Fibroblast of skin of left biceps (primary cell): ENCODE measurements at places on chromosomes 4 and X.

GRCh38 chrX:25016938-25017598 is 1.3 kb upstream of the ARX start:
- no peak for DNase-seq

GRCh38 chr4:123073650-123074049 is 151.3 kb upstream of the NUDT6 start:
- no peak for DNase-seq

- no peak for DNase-seq
Measured at GRCh38 chr4:184011826-184012380, 106.8 kb downstream of the STOX2 start.

- no peak for DNase-seq
Measured at GRCh38 chr4:30901461-30902451, 181.6 kb downstream of the PCDH7 start.

DNA sequence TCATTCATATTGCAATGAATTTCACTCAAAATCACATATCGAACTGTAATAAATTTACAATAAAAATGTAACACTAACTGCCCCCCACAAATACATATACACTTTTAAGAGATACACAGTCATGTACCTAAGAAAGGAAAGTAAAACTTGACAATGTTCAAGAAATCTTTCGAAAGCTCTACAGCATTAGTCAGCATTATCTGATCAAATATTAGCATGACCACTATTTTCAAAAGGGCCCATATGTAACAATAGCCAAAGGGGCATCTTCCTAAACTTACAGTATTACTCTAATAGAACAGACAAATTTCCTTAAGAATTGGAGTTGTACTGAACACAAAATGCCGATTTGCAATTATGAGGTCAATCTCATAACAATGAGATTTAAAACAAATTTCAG is 51.8 kb downstream of the STX18 start:
- no peak for DNase-seq

DNA sequence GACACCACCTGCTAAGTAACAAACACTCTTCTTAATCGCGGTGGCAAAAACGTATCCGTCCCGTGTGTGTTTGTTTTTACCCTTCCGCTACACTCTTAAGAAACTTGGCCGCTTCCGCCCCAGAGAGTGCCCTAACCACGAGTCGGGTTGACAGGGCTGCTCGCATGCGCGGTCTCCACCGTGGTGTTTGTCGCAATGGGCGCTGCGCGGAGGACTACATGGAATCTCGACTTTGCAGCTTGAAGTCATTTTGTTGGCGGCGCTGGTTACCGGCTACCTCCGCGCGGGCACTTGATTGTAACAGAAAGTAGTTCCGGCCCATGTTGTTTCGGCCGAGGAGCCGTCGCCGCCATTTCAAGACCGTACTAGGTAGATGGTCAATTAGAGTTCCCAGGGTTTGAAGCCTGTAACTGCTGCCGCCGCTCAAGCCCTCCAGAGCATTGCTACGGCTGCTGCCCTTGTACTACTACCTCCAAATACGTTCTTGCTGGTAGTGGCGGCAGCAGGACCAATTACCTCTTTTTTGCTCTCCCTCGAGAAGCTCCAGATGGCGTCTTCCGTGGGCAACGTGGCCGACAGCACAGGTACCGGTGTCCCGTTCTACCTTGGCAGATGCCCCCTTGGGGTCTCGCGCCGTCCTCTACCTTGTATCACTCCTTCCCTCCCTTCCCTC is at the start of gene OGT:
Gene OGT, plus strand, starts transcription at position 352 of the 673 bp plus-strand sequence. Its CDS starts 196 bp downstream, at position 548.
- peak; percentile 94 for DNase-seq

- DNase-seq = no peak
Measured at GRCh38 chr4:108830509-108831244, 67.8 kb upstream of the ETNPPL start.

DNA sequence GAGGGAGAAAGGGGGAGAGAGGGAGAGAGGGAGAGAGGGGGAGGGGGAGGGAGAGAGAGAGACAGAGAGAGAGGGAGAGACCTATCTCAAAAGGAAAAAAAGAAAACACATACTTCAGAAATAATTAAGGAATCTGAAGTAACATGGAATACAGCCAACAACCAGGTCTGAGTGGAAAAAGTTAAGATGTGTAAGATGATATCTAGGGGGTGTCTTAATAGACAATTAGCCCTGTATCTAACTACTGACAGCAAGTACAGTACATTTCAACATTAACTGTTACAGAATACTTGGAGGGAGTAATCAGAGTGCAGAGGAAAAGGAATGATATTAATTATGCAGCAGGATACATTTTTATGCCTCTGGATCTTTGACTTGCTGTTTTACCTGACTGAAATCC is 22.4 kb downstream of the NUP54 start:
- DNase-seq = no peak

DNA sequence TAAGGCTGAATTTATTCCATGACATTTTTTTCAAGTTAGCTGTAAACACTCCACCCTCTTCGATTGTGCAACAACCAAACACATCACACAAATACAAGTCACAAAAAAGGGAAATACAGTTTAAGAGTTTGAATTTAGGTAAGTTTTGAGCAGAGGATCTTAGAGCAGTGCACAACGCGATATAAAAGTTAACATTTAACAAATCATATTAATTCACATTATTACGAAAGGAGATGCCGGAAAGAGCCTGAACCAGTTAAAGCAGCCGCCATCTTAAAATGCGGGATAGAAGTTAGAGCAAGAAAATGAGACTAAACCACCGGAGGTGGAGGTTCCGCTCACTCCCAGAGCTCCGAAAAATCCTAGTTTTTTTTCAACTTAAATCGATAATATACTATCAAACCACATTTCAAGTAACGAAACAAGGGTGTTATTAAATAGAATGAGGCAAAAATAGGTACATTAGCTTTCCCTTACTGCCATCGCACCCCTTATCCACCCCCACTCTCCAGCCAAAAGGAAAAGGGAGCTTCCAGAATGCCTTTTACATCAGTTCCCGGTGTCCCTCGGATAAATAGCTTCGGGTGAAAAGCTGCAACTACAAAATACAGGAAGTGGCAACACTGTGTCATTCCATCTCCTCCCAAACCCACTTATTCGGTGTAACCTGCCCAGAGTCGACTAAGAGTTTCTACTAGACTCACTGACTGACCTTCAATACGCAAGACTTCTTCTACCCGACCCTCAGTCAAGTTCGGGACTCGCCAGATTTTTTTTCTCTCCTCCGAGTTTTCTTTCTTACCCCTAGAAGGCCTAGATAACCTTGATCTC is 1.9 kb downstream of the UBE2D3 start:
- peak; percentile 35 for DNase-seq

DNA sequence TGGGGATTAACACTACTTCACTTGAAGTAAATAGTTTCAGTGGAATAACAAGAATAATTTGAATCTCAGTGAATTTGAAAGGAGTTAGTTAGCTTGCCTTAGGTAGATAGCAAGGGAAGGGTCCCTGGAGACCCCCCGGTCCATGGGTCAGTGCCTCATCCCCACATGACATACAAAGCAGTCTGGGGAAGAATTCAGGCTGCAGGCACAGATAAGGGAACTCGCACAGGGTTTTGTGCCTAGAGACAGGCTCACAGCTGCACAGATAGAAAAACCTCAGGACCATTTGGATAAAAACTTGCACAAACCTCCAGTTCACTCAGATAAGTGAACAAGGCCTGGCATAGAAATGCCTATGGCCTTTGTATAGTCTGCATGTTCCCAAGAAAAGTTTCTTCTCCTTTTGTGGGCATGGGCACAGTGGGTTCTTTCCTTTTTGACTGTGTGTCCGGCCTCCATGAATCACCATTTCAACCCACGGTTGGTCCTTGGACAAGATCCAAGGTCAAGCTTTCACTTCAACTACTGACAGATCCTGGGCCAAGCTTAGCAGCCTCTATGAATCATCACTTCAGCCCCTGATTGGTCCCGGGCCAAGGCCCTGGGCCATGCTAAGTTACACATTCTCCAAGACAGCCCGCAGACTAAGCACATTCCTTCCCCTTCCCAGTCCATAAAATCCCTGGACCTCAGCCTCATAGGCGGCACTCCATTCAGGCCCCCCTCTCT is 108.3 kb upstream of the KLHL4 start:
- peak; percentile 18 for DNase-seq

GRCh38 chr4:139202991-139203390 is 26.0 kb upstream of the ELF2 start:
- no peak for DNase-seq

DNA sequence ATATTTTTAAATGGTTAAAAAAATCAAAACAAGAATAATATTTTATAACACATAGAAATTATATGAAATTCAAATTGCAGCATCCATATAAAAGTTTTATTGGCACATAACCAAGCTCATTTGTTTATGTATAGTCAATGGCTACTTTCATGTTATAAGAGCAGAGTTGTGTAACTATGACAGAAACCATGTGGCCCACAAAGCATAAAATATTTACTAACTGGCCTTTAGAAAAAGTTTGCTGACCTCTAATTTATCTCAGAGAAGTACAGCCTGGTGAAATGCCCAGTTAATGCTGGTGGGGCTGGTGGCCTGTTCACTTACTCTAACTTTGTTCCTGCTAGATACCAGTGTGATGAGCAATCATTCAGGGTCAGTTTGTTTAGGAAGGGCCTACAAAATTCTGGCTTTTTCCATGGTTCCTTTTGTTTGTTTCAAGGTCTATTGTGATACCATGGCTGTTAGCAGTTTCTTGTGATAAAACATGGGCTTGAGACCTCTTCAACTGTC is 104.6 kb downstream of the PPP1R2C start:
- DNase-seq = no peak

- no peak for DNase-seq
Measured at GRCh38 chr4:170169699-170170098, 79.9 kb upstream of the AADAT start.

GRCh38 chrX:41326431-41326830 is 7.5 kb upstream of the DDX3X start:
- DNase-seq = no peak

DNA sequence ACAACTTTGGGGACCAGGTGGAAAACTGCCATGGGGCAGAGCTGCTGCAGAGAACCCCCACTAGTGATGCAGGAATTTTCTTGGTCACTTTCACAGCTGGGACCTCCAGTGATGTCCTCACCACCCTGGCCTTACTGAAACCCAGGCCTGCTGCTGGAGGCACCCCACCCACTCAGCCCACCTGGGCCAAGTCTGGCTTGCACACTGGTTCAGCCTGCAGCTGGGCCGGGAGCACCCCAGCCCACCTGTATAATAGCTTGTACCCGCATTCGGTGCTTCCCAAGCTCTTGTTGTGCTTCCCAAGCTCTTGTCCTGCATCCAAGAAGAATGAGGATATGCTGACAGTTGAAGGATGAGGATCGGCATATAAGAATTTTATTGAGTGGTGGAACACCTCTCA is 86.4 kb upstream of the ZMAT1 start:
- DNase-seq = no peak

DNA sequence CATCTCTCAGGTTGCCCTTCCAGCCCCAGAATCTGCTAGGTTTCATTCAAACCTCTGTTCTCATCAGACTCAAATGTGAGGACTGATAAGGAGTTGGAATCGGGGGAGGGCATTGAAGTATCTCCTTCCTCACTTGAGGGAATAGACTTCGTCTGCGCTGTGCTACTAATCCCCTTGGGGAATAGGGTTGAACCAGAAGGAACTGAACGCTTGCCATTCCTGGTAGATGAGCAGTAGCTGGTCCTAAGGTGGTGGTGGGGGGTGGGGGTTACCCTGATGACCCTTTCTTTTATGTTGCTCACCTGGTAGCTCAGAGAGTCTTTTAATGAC is 692 bp upstream of the SLC9A7 start:
- no peak for DNase-seq

GRCh38 chr4:38723114-38723513 is 59.1 kb downstream of the KLF3 start:
- DNase-seq = no peak

DNA sequence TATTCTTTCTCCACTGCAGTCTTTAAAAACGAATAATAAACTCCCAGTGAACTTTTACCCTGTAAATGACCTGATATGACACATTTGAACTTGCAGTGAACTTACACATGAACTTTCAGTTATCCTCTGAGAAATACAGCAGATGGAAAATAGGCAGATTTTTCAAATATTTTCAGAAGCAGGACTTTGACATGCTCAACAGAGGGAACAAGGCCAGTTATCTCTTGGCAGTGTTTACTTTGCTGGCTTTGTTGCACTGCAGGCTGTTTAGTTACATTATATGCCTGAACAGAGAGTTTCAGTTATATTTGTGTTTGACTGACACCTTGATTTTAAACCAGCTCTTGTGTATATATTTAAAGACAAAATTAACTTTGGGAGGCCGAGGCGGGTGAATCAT is 47.6 kb upstream of the FGG start:
- DNase-seq = no peak

GRCh38 chrX:10098270-10098713 is 58.5 kb upstream of the CLCN4 start:
- no peak for DNase-seq

- no peak for DNase-seq
Measured at GRCh38 chr4:179182741-179183140, 1740.5 kb upstream of the AGA start.

GRCh38 chr4:145289403-145290076 is 109.2 kb upstream of the OTUD4 start:
- DNase-seq = peak; percentile 50

- no peak for DNase-seq
Measured at GRCh38 chr4:7658341-7659204, 223.8 kb upstream of the PSAPL1 start.

- DNase-seq = no peak
Measured at GRCh38 chrX:16855363-16856075, 14.6 kb downstream of the RBBP7 start.

DNA sequence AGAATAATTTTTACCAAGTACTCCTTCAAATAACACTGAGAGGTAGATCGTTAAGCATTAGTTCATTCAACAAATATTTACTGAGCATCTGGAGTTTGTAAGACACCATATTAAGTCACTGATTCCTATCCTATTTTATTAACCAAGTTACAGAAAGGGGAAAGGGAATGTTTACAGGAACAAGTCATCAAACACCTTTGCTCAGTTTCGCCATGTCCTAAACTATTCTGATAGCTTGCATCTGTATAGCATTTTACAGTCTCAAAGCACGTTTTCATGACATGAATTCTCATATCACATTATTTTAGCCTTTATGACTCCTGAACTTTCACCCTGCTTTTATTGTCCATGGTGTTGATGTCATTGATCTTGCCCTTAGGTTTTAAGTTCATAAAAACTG is 89.2 kb downstream of the AREG start:
- no peak for DNase-seq

GRCh38 chr4:129708784-129709183 is 612.8 kb downstream of the C4orf33 start:
- no peak for DNase-seq

- no peak for DNase-seq
Measured at GRCh38 chr4:48543796-48544195, 53.7 kb downstream of the ZAR1 start.

GRCh38 chrX:39753293-39753996 is 344.3 kb downstream of the BCOR start:
- no peak for DNase-seq

GRCh38 chr4:184887947-184888346 is 62.2 kb upstream of the ACSL1 start:
- DNase-seq = no peak
